ENCODE measurements at places on chromosomes 3 and 15.

- DNase-seq: no peak
These were observed 9.5 kb downstream of the MAPK6 start for GRCh38 chr15:52028431-52029093.

GRCh38 chr3:71064956-71065763 is 518.4 kb downstream of the FOXP1 start:
- DNase-seq: no peak

DNA sequence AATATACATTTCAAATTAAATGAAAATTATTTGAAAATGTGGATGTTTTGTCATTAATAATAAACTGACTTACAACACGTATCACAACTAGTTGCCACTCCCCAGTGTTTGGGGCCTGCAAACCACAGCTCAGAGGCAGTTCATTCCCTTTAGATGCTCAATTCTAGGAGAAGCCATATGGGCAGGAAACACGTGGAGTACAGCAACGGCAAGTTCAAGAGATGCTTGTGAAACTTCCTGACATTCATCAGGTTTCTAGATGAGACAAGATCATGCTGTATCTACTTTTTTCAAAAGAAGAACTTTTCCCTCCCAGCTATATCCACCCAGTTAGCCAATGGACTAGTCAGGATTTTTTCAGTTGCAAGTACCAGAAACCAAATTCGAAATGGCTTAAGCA is 17.6 kb upstream of the PLA2G4D start:
- DNase-seq: no peak

DNA sequence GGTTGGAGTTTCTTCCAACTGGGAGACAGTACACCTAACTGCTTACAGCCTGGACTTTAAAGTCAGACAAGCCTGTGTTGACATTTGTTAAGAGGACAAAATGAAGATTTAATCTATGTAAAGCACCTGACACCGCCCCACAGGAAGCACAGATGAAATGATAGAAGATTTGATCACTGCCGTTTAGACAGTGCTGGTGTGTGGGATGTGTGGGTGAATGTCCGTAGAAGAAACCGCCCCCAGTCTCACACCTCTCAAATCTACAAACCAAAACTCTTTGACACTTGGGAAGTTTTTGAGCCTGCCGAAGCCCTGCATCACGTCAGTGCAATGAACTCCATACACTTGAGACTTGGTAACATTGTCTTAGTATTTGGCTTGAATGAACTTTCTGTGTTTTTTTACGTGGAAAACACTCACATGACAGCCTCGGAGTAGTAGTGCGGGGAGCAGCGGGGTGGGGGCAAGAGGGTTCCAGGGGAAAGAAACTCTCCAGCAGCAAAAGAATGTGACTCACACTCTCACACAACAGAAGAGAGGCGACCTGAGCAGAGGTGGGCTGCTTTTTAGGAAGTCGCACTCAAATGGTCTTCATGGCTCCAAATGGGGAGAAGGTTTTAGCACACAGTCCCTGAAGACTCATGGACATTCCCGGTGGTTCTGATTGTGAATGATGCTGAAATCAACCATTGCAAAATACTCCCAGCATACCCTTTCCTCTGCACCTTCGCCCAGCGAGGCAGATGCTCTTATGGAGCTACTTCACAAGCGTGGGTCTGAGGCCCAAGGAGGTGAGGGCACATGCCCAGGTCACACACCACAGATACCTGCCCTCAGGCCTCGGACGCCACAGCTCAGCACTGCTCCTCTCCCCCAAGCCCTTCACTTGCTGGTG is 79.2 kb downstream of the SRGAP3 start:
- no peak for DNase-seq

DNA sequence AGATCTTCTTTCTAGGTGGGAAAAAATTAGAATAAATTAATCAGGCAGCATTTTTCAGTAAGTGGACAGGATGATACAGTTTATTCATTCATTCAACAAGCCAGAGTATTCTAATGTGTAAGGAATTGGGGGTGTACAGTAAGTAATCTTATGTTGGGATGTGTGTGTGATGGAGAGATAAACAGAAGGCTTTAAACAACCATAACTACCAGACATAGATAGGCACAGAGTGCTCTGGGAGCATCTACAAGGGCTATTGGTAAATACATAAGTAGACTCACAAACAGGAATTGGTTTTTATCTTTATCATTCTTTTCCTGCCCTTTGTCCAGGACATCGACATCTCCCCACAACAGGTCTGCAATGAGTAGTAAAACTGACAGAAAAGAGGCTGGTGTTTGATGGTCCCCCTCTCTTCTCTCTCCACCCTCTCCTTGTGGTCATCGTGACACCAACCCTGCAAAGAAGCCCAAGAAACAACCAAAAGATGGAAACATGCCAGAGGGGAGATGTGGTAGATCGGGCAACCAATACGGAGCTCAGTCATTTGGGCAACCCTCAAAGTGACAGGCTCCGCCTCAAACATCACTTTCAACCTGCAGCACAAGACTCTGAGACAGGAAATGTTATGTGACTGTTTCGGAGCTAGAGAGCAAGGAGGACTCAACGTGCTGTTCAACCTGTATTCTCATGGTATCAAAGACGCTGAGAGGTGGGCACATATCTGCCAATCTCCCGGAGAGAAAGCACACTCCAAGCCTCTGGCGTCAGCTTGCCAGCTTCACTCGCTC is 28.7 kb upstream of the B3GNT5 start:
- no peak for DNase-seq

DNA sequence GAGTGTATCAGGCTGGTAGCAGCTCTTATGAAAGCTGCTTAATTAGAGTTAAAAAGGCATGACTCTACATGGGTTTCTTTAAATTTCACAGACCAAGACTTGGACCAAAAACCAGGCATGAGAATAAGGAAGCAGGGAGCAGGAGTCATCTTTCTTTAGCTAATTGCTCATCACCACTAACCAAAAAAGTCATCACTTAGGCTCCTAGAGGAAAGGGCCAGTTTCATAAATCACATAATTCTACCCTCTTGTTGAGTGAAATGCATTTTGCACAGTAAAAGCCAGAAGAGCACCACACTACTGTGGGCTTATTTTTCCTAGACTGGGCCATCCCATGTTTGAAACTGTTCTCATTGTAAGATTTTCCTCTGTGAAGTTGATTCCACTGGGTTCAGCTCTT is 175.6 kb downstream of the GREM1 start:
- DNase-seq: no peak

DNA sequence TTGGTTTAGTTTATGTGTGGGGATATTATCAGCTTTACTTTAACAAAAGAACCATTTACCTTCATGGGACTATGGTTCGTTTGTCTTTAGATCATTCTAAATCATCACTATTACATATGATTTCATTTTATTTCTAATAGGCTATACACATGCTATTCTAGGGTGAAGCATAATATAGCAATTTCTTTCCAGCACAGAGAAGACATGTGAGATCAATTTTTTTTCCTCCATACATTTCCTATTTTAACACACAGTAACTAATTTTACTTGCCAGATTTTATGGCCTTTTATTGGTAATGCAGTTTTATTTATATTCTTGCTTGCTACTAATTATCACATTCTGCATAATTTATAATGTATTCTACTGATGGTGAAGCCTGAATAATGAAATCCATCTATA is 287.1 kb downstream of the ROBO1 start:
- DNase-seq: no peak

DNA sequence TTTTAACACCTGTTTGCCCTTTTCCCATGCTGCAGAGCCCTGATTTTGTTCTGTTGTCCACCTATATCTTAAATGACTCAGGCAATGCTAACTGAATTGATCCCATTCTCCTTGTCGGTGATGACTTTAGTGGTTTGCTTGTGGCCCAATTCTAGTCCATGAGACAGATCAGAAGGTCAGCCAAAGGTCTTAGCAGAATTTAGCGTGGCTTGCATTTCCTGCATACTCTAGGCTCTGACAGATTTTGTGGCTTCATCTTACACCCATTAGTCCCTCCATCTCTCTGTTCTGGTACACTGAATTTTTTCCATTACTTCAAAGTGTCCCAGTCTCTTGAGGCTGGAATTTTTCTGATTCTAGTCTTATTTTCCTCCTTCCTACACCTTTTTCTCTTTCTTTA is 161.9 kb downstream of the STAC start:
- no peak for DNase-seq

- no peak for DNase-seq
These were observed 2.8 kb upstream of the ACSBG1 start for GRCh38 chr15:78237146-78237545.

Measured in dermis microvascular lymphatic vessel endothelial cell (primary cell).